ENCODE measurements at places on chromosomes 13 and 19.

DNA sequence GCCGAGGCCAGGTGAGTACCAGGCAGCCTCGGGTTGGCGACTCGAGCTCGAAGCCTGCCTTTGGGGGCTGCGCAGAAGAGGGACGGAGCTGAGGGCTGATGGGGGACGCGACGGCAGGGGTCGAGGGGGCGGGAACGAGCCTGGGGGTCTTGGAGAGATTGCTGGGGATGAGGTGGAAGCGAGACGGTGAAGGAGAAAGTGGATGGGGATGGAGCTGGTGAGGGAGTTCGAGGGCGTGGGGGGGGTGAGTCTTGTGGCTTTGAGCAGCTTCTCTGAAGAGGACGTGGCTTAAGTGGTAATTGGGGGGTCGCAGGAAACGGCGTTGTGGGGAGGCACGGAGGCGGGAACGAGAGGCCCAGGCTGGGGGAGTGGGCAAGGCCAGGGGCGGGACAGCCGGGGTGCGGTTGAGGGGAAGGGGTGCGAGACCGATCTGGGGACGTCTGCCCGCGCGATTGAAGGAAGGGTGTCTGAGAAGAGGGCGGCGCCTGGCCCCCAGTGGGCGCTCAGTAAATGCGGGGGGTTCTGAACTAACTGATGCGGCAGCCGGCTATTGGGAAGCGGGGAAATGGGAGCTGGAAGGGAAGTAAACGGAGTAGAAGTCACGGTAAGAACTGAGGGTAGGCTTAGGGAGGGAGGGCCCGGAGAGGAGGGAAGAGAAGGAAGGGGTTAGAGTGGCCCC, 426 bp downstream of the MYO9B start:
- no peak for DNase-seq

DNA sequence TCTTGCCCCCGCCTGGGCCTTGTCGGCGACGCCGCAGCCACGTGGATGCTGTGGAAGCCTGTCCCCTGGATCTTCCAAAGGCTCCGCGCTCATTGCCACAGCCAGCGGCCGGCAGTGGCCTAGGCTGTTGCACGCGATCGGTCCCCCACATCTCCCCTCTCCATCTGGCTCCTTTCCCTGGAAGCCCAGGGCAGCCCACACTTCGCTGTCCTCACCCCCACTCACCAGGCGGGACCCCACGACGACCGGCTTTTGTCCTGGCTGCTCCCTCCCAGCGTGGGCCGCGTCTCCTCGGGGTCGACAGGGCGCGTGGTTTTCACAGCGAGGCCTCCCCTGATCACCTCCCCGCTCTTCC, 605 bp upstream of the TEX30 start:
- DNase-seq = no peak

DNA sequence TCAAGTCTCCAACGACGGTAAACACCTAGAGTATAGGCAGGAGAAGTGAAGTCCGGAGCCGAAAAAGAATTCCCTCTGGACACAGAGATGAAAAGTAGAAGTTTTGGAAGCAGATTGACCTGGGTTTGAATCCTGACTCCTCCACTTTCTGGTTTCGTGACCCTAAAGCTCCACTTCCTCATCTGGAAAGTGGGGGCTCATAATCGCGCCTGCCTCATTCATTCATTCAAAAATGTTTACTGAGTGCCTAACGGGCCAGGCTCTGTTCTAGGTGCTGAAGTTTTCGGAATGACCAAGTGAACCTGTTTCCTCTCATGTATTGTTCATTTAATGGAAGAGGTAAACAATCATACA, 7.1 kb upstream of the EML2 start:
- no peak for DNase-seq

GRCh38 chr19:56933014-56933705, 92.6 kb upstream of the PEG3 start:
- no peak for DNase-seq

DNA sequence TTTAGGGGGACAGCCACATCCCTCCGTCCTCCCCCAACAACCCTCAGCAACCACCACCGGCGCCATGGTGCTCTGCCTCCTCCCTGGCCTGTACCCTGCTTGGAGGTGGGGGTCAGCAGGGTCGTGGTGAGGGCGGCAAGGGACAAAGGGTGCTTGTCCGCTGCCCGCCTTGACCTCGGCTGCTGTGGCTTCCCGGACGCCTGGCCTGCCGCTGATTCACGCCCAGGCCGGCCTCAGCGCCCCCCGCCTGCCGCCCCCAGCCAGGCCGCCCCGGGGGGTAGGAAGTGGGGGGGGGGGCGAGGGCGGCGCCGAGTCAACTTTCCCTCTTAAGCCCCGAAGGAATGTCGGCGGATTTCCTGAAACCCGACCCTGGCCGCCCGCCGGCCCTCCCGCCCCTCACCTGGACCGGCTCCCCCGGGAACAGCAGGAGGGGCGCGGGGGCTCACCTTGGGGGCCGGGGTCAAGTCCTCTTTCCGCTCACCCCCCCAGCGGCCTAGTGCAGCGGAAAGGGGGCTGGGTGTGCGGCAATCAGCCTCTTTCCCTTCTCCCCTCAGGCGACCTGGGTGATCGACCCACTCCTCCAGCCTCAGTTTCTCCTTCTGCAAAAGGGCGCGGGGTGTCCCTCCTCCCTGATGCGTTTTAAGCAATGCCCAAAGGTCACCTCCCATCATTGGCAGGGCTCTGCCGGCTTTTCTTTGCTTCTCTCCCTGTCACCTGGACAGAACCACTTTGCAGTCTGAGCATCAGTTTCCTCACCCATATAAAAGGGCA, 1.9 kb upstream of the TMEM59L start:
- no peak for DNase-seq

- DNase-seq = no peak
Measured at GRCh38 chr13:31697290-31697689, 42.0 kb upstream of the RXFP2 start.

DNA sequence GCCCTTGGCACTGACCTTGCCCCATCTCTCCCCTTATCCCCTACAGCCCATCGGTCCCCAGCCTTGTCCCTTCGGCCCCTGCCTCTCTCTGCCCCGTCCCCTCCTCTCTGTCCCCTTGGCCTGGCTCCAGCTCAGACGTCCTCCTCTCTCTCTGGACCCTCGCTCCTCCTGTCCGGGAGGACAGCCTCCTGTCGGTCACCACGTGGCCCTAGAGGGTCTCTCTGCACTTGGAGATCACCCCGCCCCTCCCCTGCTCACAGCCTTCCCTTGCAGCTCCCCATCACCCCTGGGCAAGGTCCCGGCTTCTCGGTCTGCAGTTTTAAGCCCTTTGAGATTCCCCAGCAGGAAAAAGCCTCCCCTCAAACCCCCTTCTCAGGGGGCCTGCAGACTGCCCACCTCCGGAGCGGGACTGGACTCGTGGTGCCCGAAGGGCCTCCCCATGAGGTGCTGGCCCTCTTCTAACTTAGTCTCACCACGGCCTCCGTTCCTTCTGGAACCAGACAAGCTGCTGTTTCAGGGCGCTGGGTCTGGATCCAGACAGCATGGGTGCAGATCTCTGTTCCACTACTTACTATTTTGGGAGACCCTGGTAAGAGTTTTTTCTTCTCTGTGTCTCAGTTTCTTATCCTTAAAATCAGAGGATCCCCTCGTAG, 3.3 kb upstream of the KLK15 start:
- DNase-seq = no peak

DNA sequence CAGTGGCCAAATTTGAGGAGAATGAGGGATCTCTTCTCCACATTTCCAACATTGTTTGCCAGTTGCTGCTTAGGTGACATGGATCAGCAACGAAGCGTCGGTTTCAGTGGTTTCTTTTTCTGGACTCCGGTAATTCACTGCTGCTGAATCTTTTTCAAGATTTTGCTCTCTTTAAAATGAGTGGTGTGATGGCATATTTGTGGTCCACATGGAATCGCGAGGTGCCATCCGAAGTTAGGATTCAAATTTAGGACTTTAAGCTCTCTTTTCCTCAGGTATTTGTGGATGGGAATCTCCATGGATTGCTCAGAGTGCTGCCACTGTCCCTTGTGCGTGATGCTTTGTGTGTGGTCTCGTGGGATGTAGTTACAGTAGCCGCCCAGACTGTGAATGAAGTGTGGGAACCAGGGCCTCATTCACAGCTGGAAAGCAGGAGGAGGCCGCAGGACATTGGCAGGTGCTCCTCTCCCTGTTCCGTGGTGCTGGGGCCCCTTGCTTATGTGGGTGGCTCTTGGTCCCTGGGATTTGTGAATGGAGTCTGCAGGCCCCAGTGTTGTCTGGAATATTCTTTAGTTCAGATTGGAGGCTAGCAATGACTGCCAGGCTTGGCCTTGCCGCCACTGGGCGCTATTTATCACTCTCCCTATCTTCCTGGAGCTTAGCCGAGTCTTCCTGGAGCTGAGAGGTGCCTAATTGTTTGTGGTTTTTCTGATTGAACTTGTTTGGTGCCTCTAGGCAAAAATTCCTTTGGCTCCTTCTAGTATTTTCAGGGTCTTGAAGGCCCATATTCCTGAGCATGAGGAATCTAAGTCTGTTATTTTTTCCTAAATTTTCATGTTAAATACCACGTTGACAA, 1.5 kb downstream of the ILF3 start:
- no peak for DNase-seq

DNA sequence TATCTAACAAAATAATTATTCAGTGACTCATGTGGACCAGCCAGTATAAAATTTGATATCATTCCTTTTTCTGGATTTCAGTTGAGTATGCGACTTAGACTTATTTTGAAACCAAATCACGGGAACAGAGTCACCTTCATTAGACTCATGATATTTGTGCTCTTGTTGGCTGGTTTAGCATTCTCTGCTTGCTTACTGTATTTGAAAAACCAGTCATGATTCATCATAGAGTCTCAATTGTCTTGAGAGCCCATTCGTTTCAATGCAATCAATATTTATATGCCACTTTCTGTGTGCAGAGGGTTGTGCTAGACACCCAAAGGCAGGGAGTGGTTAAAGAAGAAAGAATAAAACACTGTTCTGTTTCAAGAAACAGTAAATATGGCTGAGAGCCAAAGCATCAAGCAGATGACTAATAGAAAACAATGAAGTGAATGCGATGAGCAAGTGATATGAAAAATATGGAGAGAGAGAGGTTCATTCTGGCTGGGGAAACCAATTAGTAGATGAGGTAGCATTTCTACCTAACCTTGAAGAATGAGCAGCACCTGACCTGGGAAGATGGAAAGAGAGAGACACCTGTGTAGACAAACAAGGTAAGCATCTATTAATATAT, 99.6 kb upstream of the MBNL2 start:
- no peak for DNase-seq

- DNase-seq = no peak
Measured at GRCh38 chr19:52963247-52963618, 552 bp upstream of the ZNF816 start.

- DNase-seq = no peak
Measured at GRCh38 chr19:48487948-48488347, 18.8 kb downstream of the CYTH2 start.

DNA sequence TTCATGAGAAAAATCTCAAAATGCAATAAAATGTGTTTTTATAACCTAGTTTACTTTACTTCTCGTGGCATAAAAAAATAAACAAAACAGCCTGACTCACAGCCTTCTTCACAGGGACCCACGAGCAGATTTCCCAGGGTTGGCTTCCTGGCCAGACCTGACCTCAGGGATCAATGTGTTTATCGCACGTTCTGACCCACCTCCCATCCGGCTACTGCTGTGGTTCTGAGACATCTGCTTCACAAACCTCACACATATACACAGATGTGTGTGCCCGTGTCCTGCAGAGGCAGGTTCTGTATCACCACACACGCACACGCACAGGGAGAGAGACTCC, 118.3 kb downstream of the COL4A2 start:
- no peak for DNase-seq

GRCh38 chr13:76656500-76656899, 229.7 kb downstream of the KCTD12 start:
- no peak for DNase-seq

GRCh38 chr19:13078897-13079541, 23.6 kb downstream of the LYL1 start:
- DNase-seq = peak; percentile 26

DNA sequence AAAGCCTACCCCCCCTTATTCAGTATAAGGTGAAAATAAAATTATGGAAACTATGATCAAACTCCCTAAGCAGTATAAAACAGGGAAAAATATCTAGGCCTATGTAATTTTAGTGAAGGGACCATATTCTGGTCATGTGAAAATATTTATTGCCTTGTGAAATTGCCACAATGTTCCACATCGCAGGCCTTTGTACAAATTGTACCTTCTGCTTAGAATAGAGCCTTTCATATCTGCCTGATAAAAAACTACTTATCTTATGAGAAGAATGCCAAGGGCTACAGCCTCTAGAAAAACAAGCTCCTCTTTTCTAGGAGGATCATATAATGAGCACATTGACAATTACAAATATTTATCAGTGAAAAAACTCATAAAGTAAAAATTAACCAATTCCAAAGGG, 1280.0 kb downstream of the EFNB2 start:
- DNase-seq = no peak

GRCh38 chr19:18388100-18388959, 2.4 kb downstream of the GDF15 start:
- DNase-seq = peak; percentile 70

DNA sequence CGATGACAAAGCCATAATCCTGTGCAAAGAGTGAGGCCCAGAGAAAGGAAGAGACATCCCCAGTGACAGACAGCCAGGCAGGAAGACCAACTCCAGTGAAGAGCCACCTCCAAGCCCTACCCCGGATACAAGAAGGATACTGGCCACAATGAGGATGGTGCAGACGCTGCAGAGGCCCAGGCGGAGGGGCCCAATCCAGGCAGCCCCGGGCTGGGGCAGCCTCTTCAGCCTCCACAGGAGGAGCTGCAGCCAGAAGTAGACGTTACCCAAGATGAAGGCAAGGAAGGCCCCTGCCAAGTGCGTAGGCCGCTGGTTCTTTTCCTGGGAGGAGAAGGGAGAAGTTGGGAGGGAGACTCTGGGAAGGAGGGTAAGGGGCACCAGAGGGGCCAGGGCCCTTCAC, 8.5 kb downstream of the TMEM150B start:
- DNase-seq = no peak

- DNase-seq = no peak
Measured at GRCh38 chr19:6588508-6589345, 2.2 kb downstream of the CD70 start.

DNA sequence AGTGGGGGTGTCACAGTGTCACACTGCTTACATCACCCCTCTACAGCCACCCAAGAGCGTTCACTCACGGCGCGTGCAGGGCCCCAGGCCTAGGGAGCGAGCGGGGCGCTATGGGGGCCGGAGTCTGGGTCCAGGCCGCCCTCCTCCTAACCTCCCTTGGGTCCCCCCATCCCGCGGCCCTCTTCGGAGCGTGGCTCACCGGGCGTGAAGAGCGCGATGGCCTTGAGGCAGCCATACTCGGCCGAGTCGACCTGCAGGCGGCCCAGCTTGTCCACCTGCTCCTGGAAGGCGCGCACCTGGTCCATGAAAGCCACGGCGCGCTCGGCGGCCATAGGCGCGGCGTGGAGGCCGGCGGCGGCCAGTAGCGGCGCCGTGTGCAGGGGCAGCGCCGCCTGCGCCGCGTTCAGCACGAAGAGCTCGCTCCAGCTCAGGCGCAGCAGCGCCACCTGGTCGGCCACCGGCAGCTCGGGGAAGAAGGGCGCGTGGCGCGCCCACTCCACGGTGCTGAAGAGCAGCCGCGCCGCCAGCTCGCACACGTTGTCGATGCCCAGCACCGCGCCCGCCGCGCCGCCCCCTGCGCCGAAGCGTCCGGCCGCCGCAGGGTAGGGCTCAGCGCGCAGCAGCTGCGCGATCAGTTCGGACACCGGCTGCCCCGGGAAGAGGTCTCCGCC, 9.4 kb downstream of the OCEL1 start:
- peak; percentile 49 for DNase-seq
